NCI-H2081 treated with DMSO at 0.1 percent for 48 hours (cell line): ENCODE measurements at places on chromosomes 12 and 14.

DNA sequence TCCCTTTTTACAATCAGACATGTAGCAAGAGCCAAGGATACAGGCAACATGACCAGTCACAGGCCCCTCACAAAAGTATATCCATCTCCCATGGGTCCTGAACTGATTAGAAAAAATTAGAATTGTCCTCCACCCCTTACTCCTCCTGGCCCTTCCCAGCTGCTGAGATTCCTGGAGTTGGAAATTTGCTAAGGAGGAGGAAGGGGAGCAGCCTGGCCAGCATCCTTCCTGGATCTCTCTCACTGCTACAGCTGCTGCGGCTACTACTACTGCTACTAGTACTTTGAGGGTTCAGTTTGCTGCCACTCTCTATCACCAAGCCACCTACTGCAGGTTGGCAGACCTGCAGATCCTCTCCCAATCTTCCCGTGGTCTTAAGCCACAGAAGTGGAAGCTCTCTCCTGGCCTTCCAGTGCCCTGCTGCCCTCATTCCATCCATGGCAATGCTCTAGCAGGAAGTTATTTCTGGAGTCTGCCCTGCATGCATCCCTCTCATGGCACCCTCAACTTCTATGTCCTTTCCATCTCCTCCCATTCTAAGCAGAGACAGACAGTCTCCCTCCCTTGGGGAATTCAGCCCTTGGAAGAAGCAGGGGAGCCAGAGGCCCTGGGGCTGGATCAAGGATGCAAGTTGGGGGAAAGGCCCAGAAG lies 1.0 kb downstream of the ITGA7 start:
- DNase-seq: no peak

DNA sequence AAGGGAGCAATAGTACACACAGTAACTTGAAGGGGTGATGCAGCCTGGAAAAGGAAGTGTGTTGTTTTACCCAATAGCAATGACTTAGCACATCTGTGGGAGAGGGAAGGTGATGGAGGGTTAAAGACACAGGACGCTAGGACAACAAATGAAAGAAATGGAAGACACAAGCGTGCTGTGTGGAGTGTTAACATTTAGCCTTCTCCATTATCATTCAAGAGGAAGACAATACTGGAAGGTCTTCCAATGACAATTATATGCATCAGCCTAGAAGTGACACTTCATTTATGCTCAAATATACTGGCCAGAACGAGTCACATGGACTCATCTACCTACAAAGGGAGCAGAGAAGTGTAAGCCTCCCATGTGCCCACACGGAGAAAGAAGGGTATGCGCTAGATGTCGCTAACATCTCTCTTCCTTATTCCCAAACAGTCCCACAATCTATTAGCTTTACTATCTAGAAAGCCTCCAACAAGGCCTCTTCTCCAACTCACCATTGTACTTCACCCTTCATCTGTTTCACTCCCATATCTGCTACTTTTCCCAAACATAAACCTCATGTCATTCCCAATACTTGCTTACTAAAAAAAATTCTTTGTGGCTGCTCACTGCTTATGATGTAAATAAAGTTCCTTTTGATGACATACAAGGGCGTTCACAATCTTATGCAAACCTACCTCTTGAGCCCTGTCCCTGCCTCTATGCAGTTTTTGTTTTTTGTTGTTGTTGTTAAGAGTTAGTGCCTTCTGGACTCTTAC lies 20.3 kb downstream of the PPM1H start:
- DNase-seq: no peak

DNA sequence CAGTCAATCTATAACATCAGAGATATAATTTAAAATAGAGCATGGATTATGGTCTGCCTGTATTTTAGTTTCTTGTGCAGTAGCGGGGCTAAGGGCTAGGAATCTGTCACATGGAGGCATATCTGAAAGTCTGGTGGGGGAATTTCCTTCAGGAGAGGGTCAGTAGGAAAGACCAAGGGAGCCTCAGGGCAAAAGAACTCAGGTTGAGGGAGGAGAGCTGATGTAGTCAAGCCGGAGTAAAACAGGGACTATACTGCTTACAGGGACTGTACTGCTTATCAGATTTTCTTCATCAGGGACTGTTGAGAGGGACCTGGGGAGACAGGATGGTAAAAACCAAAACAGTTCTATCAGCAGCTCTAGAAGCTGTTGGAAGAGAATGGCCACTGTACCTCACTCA lies 82.0 kb upstream of the CPM start:
- DNase-seq: no peak

DNA sequence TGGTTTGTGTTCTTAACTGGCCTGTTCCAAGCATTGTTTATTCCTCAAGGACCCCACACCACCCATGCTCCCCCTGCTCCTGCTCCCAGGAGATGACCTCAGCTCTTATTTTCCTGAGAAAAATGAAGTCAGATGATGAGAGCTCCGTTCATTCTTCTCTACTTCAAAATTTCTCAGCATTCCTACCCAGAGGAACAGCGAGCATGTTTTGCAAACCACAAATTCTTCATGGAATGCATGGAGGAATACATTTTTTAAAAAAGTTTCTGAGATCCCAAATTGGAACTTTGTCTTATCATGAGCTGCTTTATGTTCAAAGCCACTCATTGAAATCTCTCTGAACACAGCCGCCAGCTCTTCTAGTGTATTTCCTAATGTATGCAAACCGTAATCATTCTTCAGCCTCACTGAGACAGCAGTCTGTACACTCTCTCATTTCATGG lies 44.9 kb downstream of the SYNE2 start:
- DNase-seq: no peak

DNA sequence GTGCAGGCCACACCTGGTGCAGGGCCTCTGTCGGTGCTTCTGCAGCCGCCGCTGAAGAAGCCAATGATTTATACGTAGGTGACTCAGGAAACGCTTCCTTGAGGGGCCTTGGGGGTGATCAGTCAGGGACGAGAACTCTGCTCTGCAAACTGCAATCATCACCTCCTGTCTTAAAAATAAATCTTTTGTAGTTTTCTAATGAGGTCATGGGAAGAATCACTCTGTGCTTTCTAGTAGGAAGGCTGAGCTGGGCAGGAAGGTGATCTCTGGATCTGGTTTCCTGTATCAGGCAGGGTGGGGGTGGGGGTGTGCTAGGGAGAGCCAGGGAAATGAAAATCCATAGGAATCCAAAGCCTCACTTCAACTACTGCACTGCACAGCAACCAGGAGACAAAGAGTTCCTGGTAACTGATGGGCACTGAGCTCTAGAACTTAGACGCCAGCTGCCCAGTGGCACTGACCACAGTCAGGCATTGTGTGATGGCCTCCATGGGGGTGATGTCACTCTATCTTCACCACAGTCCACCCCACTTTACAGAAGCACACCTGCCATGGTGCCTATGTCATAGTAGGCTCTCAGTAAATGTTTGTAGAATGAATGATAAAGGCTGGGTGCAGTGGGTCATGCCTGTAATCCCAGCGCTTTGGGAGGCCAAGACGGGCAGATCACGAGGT lies 292.4 kb upstream of the PWP1 start:
- no peak for DNase-seq

GRCh38 chr14:95519699-95520098 lies 3.2 kb upstream of the SYNE3 start:
- DNase-seq: no peak

- DNase-seq: no peak
These were observed 37.4 kb downstream of the FMNL3 start for GRCh38 chr12:49669796-49670195.

GRCh38 chr12:57099766-57100165 lies 10.9 kb downstream of the NAB2 start:
- DNase-seq: no peak
